Activated naive CD4-positive, alpha-beta T cell treated with anti-CD3 and anti-CD28 coated beads, Interleukin-2, amount 10 ng/mL, durations not matched to agents 5 hours and 36 hours (primary cell): ENCODE measurements at places on chromosomes 6 and 20. TPM values are rescaled to one million over a fixed set of nuclear protein-coding genes. Genes with fewer than 3 reads are reported as not detected.

Gene CTCFL
- total RNA-seq: not detected

Gene LY6G6C
- not detected for total RNA-seq

Gene PDYN
- not detected for total RNA-seq

Gene RUNX2
- 3.8 TPM for total RNA-seq

Gene DZANK1
- total RNA-seq: 0.96 TPM

Gene HLA-A
- 1,764 TPM for total RNA-seq

Gene HCRTR2
- total RNA-seq: not detected

Gene DEFB132
- not detected for total RNA-seq

Gene EEF1A2
- 0.19 TPM for total RNA-seq

Gene CALHM5
- total RNA-seq: not detected

Gene MICB
- 37.8 TPM for total RNA-seq

Gene SMPD2
- 16.3 TPM for total RNA-seq

Gene SNPH
- total RNA-seq: 9.4 TPM

Gene SLC17A2
- total RNA-seq: not detected

Gene PRR18
- total RNA-seq: not detected

Gene GJA1
- total RNA-seq: not detected

Gene RSPH9
- total RNA-seq: not detected

Gene BACH2
- 57.1 TPM for total RNA-seq

Gene WFDC2
- total RNA-seq: not detected

Gene HTR1B
- not detected for total RNA-seq

Gene MYO6
- total RNA-seq: 1.1 TPM

Gene CNR1
- not detected for total RNA-seq

Gene PRDM1
- 26.0 TPM for total RNA-seq

Gene PDCD2
- total RNA-seq: 84.4 TPM

Gene ACOT8
- total RNA-seq: 32.8 TPM

Gene DNAAF9
- total RNA-seq: 1.4 TPM

Gene TNFAIP3
- total RNA-seq: 44.6 TPM

Gene TMEM74B
- 0.79 TPM for total RNA-seq

Gene TNNC2
- total RNA-seq: not detected

Gene BIRC7
- not detected for total RNA-seq

Gene WFDC12
- total RNA-seq: not detected

Gene THEMIS
- 81.4 TPM for total RNA-seq

Gene PRL
- not detected for total RNA-seq

Gene COL9A1
- not detected for total RNA-seq

Gene FBXO5
- 53.5 TPM for total RNA-seq

Gene BPIFB2
- not detected for total RNA-seq

Gene MATN4
- not detected for total RNA-seq

Gene PRDM13
- not detected for total RNA-seq

Gene BCAS1
- 0.05 TPM for total RNA-seq

Gene ZNF391
- total RNA-seq: 1.6 TPM

Gene CSNK2B
- total RNA-seq: 195 TPM

Gene NHSL1
- 0.60 TPM for total RNA-seq

Gene DLK2
- total RNA-seq: 0.43 TPM

Gene GLP1R
- not detected for total RNA-seq

Gene WFDC5
- total RNA-seq: not detected

Gene IBTK
- 28.0 TPM for total RNA-seq

Gene NKAIN2
- not detected for total RNA-seq

Gene DPPA5
- total RNA-seq: not detected

Gene CLPSL1
- total RNA-seq: not detected

Gene SAMD10
- 20.5 TPM for total RNA-seq
